Hematopoietic multipotent progenitor cell (in vitro differentiated cells): ENCODE measurements at places on chromosomes 3 and 15.
A peak's percentile ranks its signal among the peaks of the same experiment; 100 is the strongest.

DNA sequence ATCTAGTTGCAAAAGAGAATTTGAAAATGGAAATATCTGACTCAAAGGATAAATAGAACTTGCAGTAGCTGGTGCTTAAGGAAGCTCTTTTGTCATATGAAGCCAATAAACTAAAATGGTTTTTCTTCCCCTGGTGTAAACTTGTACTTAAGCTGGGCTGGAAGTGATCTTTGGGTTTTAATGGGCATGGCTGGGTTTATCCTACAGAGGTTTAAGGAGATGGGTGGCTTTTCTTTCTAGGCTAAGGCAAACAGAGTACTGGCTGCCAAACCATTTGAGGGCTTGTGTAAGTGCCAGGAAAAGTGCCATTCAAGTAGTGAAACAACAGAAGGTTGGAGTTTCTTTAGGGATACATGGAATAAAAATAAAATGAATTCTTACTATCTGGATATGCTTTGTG is 12.1 kb upstream of the UTS2B start:
- no peak for DNase-seq

DNA sequence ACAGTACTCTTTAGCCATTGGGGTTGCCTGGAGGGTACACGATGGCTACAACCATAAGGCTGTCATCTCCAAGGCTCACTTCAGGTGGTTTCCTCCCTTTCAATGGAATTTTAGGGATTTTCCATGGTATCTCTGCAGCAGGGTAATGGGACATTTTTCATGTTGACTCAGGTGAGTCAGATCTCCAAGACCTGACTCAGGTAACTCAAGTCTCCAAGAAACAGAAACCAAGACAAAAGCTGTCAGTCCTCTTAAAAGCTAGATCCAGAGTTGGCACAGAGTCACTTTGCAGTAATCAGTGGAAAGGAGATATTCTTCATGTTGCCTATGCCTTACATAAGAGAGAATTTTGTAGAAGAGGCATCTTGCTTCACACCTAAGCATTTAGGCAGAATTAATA is 375.8 kb upstream of the ARPP21 start:
- DNase-seq: no peak

DNA sequence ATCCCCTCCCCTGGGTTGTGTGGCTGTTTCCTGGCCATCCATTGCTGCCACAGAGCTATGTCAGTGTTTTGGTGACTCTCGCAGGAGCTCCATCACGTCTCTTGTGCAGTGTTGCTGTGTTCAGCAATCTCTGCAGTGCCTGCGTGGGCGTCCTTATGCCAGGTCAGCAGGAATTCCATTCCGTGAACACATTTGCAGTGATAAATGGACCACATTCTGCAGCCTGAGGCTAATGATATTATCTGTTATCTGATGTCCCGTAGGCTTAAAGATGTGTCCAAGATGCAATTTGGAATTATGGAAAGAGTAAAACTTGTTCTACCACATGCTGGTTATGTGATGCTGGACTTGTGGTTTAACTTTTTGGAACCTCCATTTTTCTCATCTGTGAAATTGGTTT is 25.5 kb upstream of the COL6A6 start:
- no peak for DNase-seq

DNA sequence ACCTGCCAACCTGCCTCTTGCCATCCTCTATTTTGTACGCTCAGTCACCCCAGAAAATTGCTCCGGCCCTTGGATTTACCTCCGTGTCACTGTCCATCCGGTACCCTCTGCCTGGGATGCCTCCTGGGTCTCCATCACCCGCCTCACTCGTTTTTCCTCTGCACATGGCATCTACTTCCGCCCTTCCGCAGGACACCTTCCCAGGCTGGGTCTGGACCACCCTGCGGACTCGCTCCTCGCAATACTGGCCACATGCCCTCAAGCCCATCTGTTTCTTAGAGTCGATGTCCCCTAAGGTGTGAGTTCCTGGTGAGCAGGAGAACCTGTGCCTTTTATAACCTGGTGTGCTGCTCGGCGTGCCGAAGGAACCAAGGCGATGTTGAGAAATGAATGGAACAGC is 58.5 kb downstream of the APBA2 start:
- no peak for DNase-seq

DNA sequence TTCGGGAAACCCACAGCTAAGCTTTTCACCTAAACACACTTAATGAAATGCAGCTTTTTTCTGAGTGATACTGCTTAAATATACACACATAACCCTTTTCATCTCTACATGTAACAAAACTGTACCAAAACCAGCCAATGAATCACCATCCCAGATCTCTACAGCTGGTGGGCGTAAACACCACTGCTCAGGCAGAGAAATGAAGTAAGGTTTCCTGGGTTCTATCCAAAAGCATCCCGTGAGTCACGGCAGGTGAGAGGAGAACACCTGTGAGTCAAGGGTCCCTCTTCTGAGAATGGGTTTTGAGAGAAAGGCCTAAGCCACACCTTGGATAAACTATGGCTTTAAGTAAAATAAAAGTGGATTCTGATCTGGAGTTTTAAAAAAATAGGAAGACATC is 2.6 kb downstream of the CLDN1 start:
- no peak for DNase-seq

- no peak for DNase-seq
Observed at GRCh38 chr3:197368821-197369220, 70.4 kb upstream of the DLG1 start.

GRCh38 chr3:70737666-70738290 is 425.3 kb upstream of the MDFIC2 start:
- DNase-seq: peak; percentile 52

- DNase-seq: no peak
Observed at GRCh38 chr3:156431334-156432124, 123.4 kb downstream of the SSR3 start.

DNA sequence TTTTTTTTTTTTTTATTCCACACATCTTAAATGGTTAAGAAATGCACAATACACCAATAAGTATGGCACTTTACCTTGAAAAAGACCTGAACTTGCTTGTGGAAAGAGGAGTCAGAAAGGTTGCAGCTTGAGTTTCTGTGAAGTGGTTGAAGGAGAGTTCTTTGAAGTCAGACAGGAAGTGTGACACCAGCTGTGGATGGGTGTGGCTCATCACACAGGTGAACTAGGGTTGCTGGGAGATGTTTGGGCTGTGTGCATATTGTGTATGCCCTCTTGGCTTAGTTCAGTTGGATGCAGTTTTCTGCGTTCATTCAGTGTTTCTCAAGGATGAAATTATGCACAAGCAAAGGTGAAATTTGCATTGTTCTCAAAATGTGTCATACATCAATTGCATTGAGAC is 6.3 kb downstream of the AEN start:
- no peak for DNase-seq

GRCh38 chr15:98503970-98504369 is 144.4 kb upstream of the IGF1R start:
- DNase-seq: peak; percentile 79

DNA sequence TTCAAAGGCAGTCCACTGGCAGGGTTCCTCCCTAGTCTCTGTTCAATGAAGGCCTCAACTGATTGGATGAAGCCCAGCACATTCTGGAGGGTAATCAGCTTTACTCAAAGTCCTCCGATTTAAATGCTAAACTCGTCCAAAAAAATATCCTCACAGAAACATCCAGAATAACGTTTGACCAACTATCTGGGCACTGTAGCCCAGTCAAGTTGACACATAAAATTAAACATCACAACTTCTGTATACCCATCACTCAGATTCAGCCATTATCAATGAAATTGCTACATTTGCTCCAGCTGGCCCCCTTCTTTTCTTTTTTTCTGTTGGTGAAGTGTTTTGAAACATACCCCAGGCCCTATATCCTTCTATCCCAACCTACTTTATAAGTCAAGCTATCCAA is 64.5 kb upstream of the WNT5A start:
- DNase-seq: no peak

DNA sequence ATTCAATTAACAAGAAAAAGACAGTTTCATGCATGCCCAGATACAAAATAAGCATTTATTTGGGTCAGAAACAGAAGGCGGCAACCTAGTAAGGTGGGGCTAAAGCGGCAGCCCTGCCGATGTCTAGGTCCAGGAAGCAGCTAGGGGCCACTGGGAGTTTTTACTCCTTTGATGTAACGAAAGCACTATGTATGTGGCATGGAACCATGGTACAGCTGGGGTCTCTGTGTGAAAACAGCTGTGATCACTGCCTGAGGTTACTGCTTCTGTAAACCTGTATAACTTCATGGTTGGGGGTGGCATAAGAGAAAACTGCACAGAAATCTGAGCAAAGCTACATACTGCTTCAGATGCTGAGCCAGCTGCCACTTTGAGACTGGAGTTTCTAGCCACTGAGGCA is 119.5 kb downstream of the ZNF280D start:
- no peak for DNase-seq

GRCh38 chr3:170773682-170774425 is 96.1 kb downstream of the RPL22L1 start:
- no peak for DNase-seq

GRCh38 chr3:179015551-179016020 is 56.0 kb downstream of the ZMAT3 start:
- peak; percentile 79 for DNase-seq

DNA sequence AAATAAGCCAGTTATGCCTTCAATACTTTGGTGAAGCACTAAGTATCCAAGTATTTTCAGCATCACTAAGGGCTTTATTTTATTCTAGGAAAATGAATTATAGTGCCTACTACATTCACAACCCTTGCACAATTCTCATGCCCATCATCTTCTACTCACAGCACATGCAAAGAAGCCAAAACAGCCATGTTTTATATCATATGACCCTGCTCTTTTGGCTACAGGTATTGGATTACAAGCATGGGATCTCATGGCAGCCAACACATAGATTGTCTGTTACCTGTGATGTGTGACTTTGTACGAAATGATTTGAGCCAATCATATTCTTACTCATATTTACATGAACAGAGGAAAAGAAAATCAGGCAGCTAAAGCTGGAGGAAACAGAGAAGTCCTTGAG is 38.6 kb downstream of the STT3B start:
- DNase-seq: no peak

DNA sequence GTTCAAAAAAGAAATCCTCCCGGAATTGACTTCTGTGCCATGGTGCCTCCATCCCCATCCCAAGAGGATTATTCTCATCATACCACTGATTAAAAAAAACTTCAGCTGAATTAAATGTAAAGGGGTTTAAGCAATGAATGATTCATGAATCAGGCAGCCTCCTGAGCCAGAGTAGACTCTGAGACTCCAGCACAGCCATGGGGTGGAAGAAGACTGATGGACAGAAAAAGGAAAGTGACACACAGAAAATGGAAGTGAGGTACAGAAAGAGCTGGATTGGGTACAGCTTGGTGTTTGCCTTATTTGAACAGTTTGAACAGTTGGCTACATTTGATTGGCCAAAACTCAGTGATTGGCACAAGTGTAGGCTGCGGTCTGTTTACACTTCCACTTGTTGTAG is 224.8 kb upstream of the ATP10A start:
- no peak for DNase-seq

- no peak for DNase-seq
Observed at GRCh38 chr3:162507397-162507796, 1010.8 kb downstream of the OTOL1 start.

- no peak for DNase-seq
Observed at GRCh38 chr3:13111173-13111872, 38.1 kb upstream of the IQSEC1 start.

DNA sequence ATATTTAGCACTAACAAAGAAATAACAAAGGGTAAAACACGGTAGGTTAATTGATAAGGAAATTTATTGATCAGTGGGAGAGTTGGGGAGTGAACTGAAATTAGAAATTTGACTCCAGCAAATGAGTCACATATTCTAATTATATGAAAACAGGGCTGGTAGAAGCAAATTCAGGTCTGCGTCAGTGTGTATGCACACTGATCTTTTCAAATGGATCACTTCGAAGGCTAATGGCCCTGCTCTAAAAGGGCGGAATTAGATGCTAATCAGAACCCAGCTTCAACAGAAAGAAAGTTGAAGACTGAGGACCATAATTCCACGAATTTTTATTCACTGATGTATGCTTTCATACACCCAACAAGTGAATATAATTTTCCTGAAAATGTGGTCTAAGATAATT is 762.4 kb upstream of the DPPA4 start:
- DNase-seq: no peak

GRCh38 chr15:70605606-70606410 is 157.6 kb downstream of the UACA start:
- no peak for DNase-seq

DNA sequence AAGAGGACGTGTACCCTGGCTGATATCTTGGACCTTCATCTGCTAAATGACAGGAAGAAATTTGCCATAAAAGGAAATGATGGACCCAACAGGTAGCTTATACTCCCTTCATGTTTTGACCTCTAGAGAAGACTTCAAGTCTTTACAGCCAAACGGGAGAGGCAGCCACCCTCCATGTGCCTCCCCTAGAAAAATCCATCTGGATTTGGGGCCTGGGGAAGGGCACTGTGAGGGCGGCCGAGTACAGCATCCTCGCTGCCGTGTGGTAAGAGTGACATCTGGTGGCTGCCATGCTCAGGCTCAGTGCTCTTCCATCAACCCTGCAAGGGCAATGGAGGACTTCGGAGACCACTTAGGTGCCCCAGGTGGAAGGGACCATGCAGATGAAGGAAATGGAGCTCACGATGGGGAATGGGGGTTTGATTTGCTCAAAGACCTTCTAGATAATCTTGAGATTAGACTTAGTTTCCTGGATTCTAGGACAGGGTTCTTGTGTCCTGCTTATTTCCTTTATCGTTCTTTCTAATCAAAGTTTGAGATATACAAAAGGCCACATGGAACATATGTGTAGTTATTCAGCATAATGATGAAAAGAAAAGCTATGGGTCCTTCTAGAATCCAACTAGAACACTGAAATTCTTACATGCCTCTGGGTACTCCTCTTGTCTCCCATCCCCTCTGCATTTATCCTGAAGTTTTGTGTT is 44.4 kb downstream of the AQP9 start:
- peak; percentile 33 for DNase-seq

GRCh38 chr3:147890114-147890513 is 480.9 kb downstream of the ZIC1 start:
- no peak for DNase-seq

GRCh38 chr15:58269455-58270414 is 131.6 kb downstream of the AQP9 start:
- DNase-seq: peak; percentile 47

GRCh38 chr3:179056326-179056725 is 15.3 kb downstream of the ZMAT3 start:
- no peak for DNase-seq

- DNase-seq: no peak
Observed at GRCh38 chr15:46768287-46768686, 949.0 kb upstream of the SEMA6D start.

DNA sequence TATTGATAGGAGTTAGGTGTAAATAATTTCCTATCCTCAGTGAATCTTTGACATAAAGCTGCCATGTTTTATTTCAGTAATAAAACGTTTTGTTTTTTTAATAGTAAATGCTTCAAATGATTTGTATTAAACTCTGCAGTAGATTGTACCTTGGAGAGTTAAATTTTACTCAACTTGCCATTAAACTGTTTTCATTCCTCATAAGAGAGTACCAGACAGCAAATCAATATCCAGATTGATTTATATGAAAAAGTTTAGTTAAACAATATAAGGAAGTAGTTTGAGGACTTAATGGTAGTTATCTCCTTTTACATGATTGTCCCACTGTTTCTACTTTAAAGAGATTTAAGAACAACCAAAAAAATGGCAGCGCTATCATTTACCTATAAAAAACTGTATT is 18.4 kb downstream of the ALDH1A2 start:
- no peak for DNase-seq
